ENCODE measurements at places on chromosomes 11 and 22. TPM values are rescaled to one million over a fixed set of nuclear protein-coding genes. Genes with fewer than 3 reads are reported as not detected.
A peak's percentile ranks its signal among the peaks of the same experiment; 100 is the strongest.

The OLFML1 gene
- total RNA-seq: not detected

The ASRGL1 gene
- total RNA-seq: 1.2 TPM

The GSTT2 gene
- total RNA-seq: not detected

GRCh38 chr22:41925783-41926460, 684 bp downstream of the TNFRSF13C start:
- DNase-seq: peak; percentile 88
- peak overlapping the region; percentile 58 for H3K27ac ChIP-seq
- H3K4me1 ChIP-seq: peaks cover 14% of the 10 kb centered on the region

Data from activated CD4-positive, alpha-beta T cell treated with anti-CD3 and anti-CD28 coated beads for 36 hours (primary cell).